ENCODE measurements at places on chromosomes 6 and 20. TPM values are rescaled to one million over a fixed set of nuclear protein-coding genes. Genes with fewer than 3 reads are reported as not detected.
A peak's percentile ranks its signal among the peaks of the same experiment; 100 is the strongest.

- DNase-seq, result peak; percentile 88
- H3K27ac ChIP-seq, result no peak overlapping the region
- H3K4me1 ChIP-seq, result no peaks in the 10 kb centered on the region
- H3K27me3 ChIP-seq, result no peaks in the 10 kb centered on the region
- no peaks in the 10 kb centered on the region for H3K36me3 ChIP-seq
Observed at GRCh38 chr20:36202891-36203338, 33.4 kb upstream of the AAR2 start.

GRCh38 chr6:3260772-3261517 lies 2.2 kb downstream of the PSMG4 start:
- peaks cover 21% of the 10 kb centered on the region for H3K4me1 ChIP-seq
- H3K4me3 ChIP-seq, result peak overlapping the region; percentile 39
- no peaks in the 10 kb centered on the region for H3K36me3 ChIP-seq
- H3K27ac ChIP-seq, result no peak overlapping the region
- H3K27me3 ChIP-seq, result no peaks in the 10 kb centered on the region
- DNase-seq, result no peak

- peaks cover 26% of the 10 kb centered on the region for H3K4me1 ChIP-seq
- no peaks in the 10 kb centered on the region for H3K27me3 ChIP-seq
- no peak for DNase-seq
- no peaks in the 10 kb centered on the region for H3K36me3 ChIP-seq
Observed at GRCh38 chr6:96563853-96564252, 925 bp downstream of the FHL5 start.

DNA sequence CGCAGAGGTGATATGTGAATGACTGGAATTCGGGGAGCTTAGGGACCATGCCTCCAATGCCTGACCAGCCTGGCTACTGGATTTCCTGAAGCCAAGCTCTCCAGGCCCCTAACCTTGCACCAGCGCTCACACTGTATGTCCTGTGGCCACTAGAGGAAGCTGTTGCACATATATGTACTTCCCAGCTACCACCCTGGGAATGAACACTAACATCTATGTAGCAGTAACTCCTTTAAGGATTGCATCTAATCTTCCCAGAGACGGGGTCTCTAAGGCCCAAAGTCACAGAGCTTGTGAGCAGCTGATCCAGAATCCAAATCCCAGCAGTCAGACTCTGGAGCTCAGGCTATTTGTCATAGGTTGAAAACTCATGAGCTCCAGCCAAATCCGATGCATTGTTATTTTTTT lies 20.4 kb upstream of the BPIFB1 start:
- H3K4me3 ChIP-seq, result no peak overlapping the region
- H3K36me3 ChIP-seq, result no peaks in the 10 kb centered on the region
- no peak overlapping the region for H3K27ac ChIP-seq
- no peaks in the 10 kb centered on the region for H3K4me1 ChIP-seq

DNA sequence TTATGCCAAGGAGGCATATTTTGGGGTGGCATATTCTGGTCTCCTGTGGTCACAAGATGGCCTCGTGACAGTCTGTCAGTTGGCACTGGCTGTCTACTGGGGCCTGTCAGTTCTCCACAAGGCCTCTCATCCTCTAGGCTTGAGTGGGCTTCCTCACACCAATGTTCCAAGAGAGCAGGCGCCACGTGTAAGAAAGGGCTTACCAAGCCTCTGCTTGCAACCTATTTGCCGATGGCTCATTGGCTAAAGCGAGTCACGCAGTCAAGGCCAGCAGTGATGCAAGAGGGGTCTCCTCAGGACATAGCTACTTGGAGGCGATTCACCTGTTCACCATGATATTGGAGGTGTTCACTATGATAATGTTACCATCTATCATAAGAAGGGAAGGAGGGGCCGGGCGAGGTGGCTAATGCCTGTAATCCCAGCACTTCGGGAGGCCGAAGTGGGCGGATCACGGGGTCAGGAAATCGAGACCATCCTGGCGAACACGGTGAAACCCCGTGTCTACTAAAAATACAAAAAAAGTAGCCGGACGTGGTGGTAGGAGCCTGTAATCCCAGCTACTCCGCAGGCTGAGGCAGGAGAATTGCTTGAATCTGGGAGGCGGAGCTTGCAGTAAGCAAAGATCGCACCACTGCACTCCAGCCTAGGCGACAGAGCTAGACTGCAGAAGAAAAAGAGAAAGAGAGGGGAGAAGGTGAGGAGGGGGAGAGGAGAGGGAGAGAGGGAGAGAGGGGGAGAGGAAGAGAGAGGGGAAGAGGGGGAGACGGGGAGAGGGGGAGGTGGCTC lies 35.3 kb downstream of the C6orf52 start:
- no peak overlapping the region for H3K27ac ChIP-seq
- H3K36me3 ChIP-seq, result no peaks in the 10 kb centered on the region
- DNase-seq, result peak; percentile 18
- H3K4me3 ChIP-seq, result peak overlapping the region; percentile 73
- H3K27me3 ChIP-seq, result peaks cover 13% of the 10 kb centered on the region
- no peaks in the 10 kb centered on the region for H3K4me1 ChIP-seq

Gene BPIFB4
- total RNA-seq, result not detected

DNA sequence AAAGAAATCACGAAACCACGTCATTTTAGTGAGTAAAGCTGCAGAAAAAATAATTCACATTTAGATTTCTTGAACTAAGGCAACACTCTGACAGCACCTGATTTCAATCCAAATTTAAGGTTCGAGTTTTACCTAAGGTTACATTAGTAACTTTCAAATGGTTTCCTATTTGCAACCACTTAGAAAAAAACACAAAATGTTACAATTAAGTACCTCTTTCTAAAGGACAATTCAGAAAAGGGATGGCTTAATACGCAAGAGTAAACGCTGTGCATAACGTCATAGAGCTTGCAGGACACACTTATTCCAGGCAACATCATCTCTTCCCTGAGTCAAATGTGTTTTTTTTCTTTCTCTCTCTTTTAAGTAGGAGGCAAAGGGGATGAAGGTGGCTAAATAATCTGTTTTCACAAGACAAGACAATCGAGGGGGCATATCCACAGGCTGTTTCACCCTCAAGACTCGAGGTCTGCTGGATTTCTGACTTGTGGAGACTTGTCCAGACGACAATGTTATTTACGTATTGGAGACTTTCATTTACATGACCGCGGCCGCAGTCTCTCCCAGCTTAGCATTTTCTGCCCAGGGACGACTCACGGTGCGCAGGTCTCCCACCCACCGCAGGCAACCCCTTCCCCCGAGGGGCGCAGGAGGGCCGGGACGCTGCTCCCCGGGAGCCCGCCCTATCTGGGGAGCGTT lies 86.0 kb downstream of the SESN1 start:
- peak overlapping the region; percentile 34 for H3K27ac ChIP-seq
- H3K4me3 ChIP-seq, result peak overlapping the region; percentile 76
- H3K36me3 ChIP-seq, result no peaks in the 10 kb centered on the region
- peaks cover 22% of the 10 kb centered on the region for H3K4me1 ChIP-seq
- H3K27me3 ChIP-seq, result no peaks in the 10 kb centered on the region

DNA sequence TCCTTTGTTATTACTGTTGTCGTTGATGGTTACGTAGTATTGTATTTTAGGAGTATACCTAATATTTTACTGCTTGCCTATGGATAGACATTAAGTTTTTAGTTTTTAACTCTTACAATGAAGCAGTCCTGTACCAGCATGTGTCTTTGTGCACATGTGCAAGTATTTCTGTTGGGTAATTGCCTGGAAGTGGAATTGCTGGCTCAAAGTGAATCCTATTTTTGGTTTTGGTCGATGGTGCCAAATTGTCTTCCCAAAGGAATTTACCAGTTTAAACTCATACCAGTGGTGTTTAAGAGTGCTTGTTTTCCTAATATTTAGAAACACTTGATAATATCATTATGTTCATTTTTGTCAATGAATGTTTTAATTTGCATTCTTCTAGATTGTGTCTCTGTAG lies 75.5 kb downstream of the ANKS1A start:
- no peak for DNase-seq
- no peaks in the 10 kb centered on the region for H3K36me3 ChIP-seq
- no peaks in the 10 kb centered on the region for H3K4me1 ChIP-seq
- H3K27me3 ChIP-seq, result no peaks in the 10 kb centered on the region
- H3K27ac ChIP-seq, result no peak overlapping the region

DNA sequence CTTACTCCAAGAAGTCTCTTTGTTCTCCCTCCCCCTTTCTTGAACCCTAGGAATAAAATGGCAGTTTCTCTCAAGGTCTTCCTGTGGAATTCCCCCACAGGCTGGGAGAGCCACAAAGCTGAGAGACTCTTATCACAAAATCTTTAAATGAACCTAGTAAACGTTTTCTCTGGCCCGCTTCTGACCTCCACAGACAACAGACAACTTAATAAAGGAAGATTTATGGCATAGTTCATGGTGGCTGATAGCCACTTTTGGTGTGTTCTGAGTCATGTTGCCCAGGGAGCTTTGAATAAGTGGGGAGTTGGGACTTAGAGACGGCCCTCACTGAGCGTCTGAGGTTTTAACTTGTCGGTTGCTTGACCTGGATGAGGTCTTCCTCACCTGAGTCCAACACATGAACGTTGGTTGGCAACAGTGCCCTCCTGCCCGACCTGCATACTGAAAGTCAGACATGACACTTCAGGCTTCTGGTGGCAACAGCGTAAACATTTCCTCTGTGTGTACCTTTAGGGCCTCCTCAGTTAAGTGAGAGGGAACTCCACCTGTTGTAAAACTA lies 124.1 kb downstream of the FOXO3 start:
- no peak overlapping the region for H3K4me3 ChIP-seq
- H3K27ac ChIP-seq, result no peak overlapping the region
- no peaks in the 10 kb centered on the region for H3K4me1 ChIP-seq
- H3K36me3 ChIP-seq, result no peaks in the 10 kb centered on the region
- DNase-seq, result no peak

DNA sequence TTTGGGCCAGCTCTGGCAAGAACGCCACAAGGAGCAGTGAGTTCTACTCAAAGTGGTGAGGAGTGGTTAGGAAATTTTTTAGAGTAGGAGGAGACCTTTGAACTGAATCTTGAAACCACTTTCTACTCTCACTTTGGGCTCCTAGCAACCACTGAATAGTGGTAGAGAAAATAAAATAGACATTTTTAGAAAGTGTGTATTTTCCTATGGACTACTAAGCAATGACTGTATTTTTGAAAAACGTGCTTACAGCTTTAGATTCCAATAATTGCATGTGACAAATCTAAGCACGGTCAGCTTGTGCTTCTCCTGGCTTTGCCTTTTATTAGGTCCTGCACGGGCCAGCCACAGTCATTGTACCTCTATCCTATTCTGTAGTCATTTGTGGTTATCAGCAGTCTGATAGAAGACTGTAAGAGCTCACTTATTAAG lies 8.7 kb upstream of the IFNGR1 start:
- no peak overlapping the region for H3K4me3 ChIP-seq
- H3K27ac ChIP-seq, result no peak overlapping the region
- no peak for DNase-seq
- no peaks in the 10 kb centered on the region for H3K4me1 ChIP-seq

Gene TBX18
- total RNA-seq, result not detected

- peaks cover 5% of the 10 kb centered on the region for H3K4me1 ChIP-seq
- no peak overlapping the region for H3K27ac ChIP-seq
- H3K36me3 ChIP-seq, result no peaks in the 10 kb centered on the region
- peak; percentile 45 for DNase-seq
- peaks cover 56% of the 10 kb centered on the region for H3K27me3 ChIP-seq
- H3K4me3 ChIP-seq, result peak overlapping the region; percentile 76
Observed at GRCh38 chr20:41367393-41367695, 726 bp upstream of the EMILIN3 start.

Gene CST4
- not detected for total RNA-seq

Gene CDH4
- total RNA-seq, result 4.2 TPM

DNA sequence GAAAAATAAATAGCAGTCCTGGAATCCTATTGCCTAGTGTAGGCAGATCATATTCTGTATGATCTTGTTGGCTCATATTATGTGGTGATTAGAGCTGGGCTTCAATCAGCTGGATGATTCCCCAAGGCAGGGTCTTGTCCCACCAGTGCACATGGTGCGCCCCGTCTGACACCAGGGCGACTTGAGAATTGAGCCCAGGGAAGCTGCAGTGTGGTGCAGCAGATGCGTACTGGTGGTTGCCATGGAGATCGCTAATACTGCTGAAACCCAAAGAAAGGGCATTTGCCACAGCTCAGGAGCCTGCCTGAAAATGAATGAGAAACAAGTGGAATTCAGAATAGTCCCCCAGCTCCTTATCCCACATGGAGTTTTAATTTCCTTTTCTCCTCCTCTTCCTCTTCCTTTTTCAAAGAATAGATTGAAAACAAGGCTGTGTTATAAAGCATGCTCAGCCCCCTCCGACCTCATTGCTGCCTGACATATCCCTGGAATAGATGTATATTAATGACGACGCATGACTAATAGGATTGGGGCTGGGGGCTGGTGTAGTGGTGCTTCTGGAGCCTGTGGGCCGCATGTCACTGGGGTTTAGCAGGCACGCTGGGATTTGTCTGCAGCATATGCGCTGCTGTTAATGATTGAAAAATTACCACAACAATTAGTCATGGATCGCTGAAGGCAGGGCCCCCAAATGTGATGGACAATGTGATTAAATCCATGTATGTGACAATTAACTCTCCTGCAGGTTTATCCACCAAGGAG lies 210.5 kb downstream of the FARS2 start:
- peak; percentile 82 for DNase-seq
- peaks cover 30% of the 10 kb centered on the region for H3K4me1 ChIP-seq
- no peaks in the 10 kb centered on the region for H3K36me3 ChIP-seq

GRCh38 chr6:119902681-119903080 lies 553.1 kb upstream of the MAN1A1 start:
- no peaks in the 10 kb centered on the region for H3K36me3 ChIP-seq
- no peaks in the 10 kb centered on the region for H3K27me3 ChIP-seq
- no peak overlapping the region for H3K27ac ChIP-seq
- DNase-seq, result no peak
- H3K4me3 ChIP-seq, result no peak overlapping the region
- H3K4me1 ChIP-seq, result no peaks in the 10 kb centered on the region

GRCh38 chr6:53424300-53424699 lies 75.5 kb upstream of the ELOVL5 start:
- DNase-seq, result no peak
- H3K27me3 ChIP-seq, result no peaks in the 10 kb centered on the region
- H3K4me3 ChIP-seq, result no peak overlapping the region
- no peak overlapping the region for H3K27ac ChIP-seq
- no peaks in the 10 kb centered on the region for H3K36me3 ChIP-seq

- H3K36me3 ChIP-seq, result no peaks in the 10 kb centered on the region
- H3K4me3 ChIP-seq, result no peak overlapping the region
- DNase-seq, result peak; percentile 72
- H3K27ac ChIP-seq, result no peak overlapping the region
- no peaks in the 10 kb centered on the region for H3K27me3 ChIP-seq
- H3K4me1 ChIP-seq, result peaks cover 4% of the 10 kb centered on the region
Observed at GRCh38 chr20:37575884-37576283, 48.2 kb upstream of the BLCAP start.

All from GM23338 (cell line).